ENCODE measurements at places on chromosomes 7 and 10.
A peak's percentile ranks its signal among the peaks of the same experiment; 100 is the strongest.

GRCh38 chr7:30476459-30477145 is 2.0 kb downstream of the NOD1 start:
- peak; percentile 26 for DNase-seq

DNA sequence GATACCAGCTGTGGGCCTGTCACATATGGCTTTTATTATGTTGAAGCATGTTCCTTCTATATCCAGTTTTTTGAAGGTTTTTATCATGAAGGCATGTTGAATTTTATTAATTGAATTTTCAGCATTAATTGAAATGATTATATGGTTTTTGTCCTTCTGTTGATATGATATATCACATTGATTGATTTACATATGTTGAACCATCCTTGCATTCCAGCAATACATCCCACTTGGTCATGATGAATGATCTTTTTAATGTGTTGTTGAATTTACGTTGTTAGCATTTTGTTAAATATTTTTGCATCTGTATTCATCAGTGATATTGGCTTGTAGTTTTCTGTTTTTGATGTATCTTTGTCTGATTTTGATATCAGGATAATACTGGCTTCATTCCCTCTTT is 21.2 kb downstream of the PRSS37 start:
- no peak for DNase-seq

- no peak for DNase-seq
Observed at GRCh38 chr7:128106821-128107220, 75.6 kb upstream of the LRRC4 start.

- no peak for DNase-seq
Observed at GRCh38 chr7:91306266-91306665, 42.0 kb downstream of the FZD1 start.

- DNase-seq: no peak
Observed at GRCh38 chr10:37957841-37958240, 18.6 kb downstream of the ZNF25 start.

GRCh38 chr7:127799535-127800305 is 147.7 kb downstream of the SND1 start:
- DNase-seq: no peak

- no peak for DNase-seq
Observed at GRCh38 chr10:89242345-89242684, 9.3 kb downstream of the LIPA start.

DNA sequence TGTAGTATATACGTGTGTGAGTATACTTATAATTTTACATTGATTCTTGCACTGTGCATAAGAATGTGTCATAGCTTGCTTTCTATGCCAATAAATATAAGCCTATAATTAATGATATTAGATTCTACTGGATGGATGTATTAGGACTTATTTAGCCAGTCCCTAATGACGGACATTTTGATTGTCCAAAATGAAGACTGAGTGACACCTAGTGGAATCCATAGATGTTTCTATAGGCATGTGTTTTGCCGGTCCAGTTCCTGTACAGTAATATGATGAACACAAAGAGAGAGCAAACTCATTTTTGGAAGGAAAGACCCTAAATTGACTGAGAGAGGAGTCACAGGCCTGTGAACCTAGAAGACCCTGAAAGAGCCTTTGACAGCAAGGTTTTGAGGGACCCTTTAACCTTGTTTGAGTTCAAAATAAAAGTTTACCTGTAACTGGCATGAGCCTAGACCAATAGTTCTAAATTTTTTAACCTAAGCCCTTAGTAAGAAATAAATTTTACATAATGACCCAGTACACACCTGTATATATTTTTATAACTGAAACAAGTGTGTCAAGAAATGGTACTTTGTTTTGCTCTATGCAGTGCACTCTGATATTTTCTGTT is 42.4 kb upstream of the AGBL3 start:
- peak; percentile 13 for DNase-seq
